MM.1S (cell line): ENCODE measurements at places on chromosomes 2 and 18.

- DNase-seq: peak; percentile 81
Measured at GRCh38 chr18:50967714-50968661, at the start of gene ELAC1. Gene ELAC1 (plus strand): TSS chr18:50968040. CDS start chr18:50974405, 6,365 bp downstream.

- DNase-seq: no peak
Measured at GRCh38 chr2:215660687-215661086, 224.8 kb upstream of the FN1 start.

DNA sequence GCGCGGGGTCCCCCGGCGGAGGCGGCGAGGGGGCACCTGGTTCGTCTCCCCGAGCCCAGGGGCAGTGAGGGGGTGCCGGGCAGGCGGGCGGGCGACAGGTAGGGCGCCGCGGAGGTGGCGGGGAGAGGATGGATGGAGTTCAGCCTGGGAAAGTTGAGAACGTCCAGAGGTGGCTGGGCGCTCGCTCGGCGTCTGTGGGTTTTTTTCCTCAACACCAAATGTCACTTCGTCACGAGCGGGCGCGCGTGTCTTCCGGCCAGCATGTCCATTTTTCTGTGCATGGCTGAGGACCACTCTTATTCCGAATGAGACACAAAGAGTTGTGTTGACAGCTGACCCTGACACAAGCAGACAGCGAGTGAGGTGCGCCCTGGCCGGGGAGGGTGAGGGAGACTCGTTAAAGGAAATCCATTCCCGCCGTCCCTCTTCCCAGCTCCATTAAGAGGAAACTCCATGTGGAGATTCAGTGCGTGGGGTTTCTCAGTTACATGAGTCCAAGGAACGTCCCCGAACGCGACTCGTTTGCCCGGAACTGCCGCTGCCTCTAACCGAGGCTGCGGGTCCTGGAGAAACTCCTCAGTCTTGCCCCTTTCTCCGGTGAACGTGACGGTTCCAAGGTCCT, 859 bp downstream of the GREB1L start:
- no peak for DNase-seq

DNA sequence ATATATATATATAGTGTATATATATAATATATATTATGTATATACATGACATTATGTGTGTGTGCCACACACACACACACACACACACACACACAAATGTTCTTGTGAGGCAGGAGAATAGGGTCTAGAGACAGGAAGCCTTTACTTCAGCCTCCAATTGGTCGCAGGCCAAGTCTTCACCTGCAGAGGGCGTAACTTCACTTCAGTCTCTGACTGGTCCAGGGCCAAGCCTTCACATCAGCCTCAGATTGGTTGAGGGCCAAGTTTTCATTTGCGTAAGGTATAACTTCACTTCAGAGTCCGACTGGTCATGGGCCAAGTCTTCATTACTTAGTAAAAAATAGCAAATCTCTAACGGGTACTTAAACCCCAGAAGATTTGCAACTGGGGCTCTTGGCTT, 13.2 kb upstream of the SS18 start:
- peak; percentile 14 for DNase-seq

DNA sequence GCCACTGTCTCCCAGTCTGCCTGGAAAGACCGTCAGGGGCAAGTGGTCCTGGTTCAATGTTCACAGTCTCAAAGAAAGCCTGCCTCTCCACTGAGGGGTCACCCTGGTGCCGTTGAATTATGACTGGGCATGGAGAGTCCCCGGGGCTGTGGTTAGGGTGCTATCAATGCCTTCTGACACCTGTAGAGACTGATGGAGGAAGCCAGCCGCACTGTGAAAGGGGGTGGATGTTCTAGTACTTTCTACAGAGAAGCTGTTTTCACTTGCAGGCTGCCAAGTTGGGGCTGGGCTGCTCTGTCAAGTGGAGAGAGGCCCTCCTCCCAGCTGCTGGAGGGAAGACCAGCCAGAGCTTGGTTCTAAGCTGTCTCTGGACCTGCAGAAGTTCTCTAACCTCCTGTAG, 80.5 kb downstream of the BCL2L11 start:
- no peak for DNase-seq

GRCh38 chr2:129751409-129751808, 228.1 kb upstream of the RAB6C start:
- no peak for DNase-seq

DNA sequence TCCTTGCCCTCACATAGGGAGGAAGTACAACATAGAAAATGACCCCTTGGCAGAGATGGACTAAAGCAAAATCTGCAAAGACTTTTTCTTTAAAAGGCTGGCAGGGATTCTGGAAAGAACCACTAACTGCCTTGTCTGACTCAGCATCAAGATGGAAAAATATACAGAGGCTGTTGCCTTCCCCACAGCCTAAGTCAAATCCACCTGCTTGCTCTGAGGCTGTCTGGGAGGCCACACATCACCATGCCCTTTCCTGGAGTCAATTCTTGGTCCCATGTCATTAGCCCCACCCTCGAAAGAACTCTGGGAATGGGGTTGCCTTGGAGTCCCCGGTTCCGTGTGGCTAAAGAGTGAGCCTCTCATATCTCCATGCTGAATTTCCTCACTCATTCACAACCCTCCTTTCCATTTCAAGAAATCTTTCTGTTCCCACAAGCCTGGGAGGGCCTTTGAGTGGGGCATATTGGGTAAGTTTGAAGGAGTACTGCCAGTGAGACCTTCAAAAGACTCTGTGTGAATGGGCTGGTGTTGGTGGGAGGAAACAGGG, 39.4 kb downstream of the BMP10 start:
- no peak for DNase-seq

GRCh38 chr2:144357623-144358373, 162.1 kb downstream of the ZEB2 start:
- DNase-seq: peak; percentile 70

GRCh38 chr18:76486574-76486973, 8.5 kb downstream of the ZNF516 start:
- DNase-seq: no peak

DNA sequence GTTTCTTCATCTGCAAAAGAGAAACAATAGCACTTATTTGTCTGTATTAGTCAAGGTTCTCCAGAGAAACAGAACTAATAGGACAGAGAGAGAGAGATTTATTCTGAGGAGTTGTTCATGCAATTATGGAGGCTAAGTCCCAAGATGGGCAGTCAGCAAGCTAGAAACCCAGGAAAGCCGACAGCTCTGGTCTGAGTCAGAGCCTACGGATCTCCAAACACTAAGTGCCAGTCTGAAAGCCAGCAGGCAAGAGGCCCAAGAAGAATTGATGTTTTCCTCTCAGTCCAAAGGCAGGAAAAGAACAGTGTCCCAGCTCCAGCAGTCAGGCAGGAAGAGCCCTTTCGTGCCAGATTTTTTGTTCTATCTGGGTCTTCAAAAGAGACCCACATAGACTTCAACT, 36.5 kb upstream of the SLC66A3 start:
- DNase-seq: no peak

GRCh38 chr2:86806059-86806857, 15.5 kb upstream of the CD8A start:
- DNase-seq: no peak

DNA sequence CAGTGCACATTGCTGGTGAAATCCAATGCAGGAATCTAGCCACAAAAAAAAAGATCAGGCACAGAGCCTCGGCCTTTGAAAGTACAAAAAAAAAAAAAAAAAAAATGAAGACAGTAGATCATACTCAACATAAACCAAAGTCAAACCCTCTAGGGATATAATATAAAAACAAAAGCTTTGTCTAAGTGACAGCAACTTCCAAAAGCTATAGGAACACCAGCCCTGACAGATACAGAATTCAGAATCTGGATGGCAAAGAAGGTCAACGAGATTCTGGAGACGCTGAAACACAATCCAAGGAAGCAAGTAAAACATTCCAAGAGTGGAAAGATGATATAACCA, 54.0 kb upstream of the SCN1A start:
- no peak for DNase-seq

DNA sequence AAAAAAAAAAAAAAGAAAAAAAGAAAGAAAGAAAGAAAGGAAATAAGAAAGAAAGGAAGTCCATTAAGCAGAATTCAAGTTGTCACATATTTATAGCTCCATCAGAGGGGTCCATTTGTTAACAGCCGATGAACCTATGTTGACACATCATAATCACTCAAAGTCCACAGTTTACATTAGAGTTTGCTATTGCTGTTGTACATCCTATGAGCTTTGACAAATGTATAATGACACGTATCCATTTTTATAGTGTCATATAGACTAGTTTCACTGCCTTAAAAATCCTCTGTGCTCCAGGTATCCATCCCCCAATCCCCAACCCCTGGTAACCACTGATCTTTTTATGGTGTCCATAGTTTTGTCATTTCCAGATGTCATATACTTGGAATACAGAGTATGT, 335.2 kb downstream of the RND3 start:
- no peak for DNase-seq

DNA sequence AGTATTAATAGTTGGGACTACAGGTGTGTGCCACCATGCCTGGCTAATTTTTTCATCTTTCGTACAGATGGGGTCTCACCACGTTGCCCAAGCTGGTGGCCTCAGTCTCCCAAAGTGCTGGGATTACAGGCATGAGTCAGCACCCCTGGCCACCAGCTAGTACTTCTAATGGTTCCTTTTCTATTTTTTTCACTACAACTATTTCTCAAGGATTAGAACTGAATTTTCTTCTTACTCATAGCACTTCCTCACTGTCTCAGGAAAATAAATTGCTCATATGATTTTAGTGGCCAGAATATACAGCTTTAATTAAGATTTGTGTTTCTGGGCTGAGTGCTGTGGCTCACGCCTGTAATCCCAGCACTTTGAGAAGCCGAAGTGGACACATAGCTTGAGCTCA, 43.2 kb upstream of the SOS1 start:
- DNase-seq: no peak

DNA sequence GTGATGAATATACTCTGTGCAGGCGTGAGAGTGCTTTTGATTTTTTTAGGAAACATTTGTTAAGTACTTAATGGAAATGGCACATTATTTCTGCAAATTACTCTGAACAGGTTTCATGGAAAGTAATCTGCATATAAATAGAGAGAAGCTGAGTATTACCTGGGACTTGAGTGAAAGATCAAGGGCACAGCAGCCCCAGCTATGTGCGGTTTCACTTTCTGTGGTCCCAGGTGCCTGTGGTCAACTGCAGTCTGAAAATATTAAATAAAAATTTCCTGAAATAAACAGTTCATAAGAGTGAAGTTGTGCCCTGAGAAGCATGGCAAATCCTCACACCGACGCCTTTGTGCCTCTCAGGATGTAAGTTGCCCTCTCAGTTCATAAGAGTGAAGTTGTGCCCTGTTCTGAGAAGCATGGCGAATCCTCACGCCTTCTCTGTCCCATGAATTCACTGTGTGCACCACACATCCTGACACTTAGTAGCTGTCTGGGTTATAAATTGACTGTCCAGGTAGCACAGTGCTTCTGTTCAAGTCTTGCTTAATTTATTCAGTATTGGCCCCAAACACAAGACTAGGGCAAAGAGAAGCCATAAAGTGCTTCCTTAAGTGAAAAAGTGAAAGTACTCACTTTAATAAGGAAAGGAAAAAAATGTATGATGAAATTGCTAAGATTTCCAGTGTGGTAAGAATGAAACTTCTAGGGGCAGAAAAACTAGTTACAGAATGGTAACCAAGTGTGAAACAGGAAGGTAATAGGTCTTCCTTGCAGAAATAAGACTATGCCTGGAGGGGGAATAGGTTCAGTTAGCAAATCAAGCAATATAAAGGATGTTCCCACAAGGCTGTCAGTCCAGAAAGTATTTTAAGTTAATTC, 4.3 kb upstream of the SNTG2 start:
- DNase-seq: peak; percentile 35

DNA sequence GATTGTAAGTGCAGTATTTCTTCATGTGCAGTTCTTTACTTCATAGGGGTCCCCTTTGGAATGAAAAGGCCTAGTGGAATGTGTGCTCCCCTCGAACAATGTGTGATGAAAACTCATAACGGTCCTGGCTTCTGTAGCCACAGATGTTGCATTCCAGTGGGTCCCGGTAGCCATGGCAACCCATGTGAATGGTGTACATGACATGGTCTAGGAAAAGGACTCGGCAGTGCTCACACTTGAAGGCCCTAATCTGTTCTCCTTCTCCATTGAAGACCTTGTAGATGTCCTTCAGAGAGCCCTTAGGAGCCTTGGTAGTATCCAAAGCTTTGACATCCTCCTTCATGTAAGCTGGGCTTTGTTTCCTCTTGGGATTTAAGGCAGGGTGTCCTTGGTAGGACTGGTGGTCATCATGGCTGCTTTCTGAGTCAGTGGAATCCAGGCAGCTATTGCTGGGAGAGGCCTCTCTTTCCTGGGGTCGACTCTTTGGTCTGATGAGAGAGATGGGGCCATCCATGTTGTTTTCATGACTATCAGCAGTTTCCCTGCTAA, 144.0 kb downstream of the IKZF2 start:
- no peak for DNase-seq

DNA sequence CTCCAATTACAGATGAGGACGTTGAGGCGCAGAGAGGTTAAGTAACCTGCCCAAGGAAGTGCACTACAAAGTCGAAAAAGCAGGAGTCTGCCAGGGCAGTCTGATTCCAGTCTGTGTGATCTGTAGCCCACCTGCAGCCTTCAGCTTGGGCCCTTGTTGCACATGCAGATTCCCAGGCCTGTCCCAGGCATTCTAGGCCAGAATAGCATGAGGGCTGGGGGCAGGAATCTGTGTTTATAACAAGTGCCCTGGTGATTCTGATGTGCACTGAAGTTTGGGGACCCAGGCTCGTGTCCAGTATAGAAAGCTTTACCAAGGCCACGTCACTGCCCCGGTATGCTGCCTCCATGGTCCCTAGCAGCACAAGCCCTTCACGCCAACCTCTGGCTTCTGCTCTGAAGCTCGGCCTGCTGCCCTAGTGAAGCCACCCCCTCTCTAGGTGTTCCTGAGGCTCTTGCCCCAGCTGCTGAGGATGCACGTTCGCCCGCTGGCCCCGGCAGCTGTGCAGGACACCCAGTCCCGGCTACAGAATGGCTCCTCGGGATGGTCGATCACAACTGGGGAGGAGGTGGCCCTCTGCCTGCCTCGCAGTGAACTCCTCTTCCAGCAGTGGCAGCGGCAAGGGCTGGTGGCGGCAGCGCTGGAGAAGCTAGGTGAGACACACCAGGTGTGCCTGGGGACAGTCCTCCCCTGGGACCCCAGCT, 4.6 kb downstream of the CHRNG start:
- DNase-seq: no peak

DNA sequence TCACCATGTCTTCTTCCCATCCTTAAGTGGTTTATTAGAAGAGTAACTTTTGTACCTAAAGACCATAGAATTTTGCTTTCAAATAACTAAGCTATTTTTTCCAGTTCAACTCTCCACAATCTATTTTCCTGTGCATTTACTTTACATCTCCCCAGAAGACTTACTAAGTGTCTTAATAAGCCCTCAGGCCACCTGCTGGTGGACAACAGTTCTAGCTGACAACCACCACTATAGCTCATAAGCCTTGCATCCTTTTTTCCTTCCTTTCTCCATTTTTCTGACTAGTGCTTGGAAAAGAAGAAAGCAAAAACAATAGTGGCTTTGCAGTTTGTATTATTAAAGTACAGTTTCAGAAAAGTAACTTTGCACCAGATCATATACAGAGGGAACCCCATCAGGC, 149.5 kb upstream of the TMEM200C start:
- no peak for DNase-seq
